ENCODE measurements at places on chromosomes 1 and 21.

- no peak for DNase-seq
Measured at GRCh38 chr1:178143730-178144690, 50.1 kb downstream of the RASAL2 start.

- DNase-seq: no peak
Measured at GRCh38 chr1:109210058-109210457, 3.7 kb upstream of the SARS1 start.

- DNase-seq: no peak
Measured at GRCh38 chr1:36136535-36136934, 11.5 kb upstream of the COL8A2 start.

GRCh38 chr1:202017749-202018467, 7.5 kb downstream of the ELF3 start:
- no peak for DNase-seq

- no peak for DNase-seq
Measured at GRCh38 chr1:221644663-221645258, 97.1 kb downstream of the DUSP10 start.

GRCh38 chr21:31370893-31371544, 27.0 kb upstream of the TIAM1 start:
- no peak for DNase-seq

GRCh38 chr1:185014941-185015340, 30.4 kb upstream of the RNF2 start:
- DNase-seq: no peak

- DNase-seq: no peak
Measured at GRCh38 chr1:227323171-227323966, 5.1 kb upstream of the CDC42BPA start.

- no peak for DNase-seq
Measured at GRCh38 chr1:169479363-169480066, 6.2 kb downstream of the SLC19A2 start.

DNA sequence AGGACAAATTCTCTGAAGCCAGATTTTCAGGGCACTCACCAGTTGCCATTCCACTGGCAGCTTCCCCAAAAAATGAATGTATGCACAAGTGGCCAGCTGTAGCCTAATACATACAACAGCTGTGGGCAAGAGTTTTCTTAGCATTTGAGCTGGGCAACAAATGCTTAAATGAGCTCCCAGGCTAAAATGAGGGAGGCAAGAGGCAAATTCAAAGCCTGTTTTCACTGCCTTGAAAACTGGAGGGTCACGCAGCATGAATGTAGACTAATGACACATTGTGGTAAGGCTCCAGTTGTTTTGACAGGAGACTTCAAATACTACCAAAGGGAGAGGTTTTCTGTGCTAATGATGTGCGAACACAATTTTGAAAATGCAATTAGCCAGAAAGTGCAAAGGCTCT, 88.2 kb downstream of the TIAM1 start:
- no peak for DNase-seq

DNA sequence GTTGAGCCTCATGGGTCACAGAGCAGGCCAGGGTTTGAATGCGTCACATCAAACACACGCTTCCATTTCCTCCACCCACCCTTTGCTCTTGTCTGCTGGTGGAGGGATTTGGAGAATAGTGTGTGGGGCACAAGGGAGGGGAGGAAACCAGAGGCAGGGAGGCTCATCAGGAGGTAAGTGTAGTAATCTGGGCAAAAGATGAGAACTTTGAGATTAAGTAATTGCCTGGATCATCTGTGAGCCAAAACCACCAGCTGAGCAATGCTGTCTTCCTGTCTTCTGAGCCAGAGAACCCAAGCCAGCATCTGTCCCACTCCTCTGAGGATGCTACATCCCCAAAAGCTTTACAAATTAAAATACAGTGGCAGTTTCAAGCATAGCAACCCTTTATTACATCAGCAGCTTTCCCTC, 45.2 kb downstream of the C8B start:
- no peak for DNase-seq

- no peak for DNase-seq
Measured at GRCh38 chr1:24640288-24640687, 2.8 kb upstream of the SRRM1 start.

GRCh38 chr1:27562534-27563340, 41.2 kb downstream of the AHDC1 start:
- no peak for DNase-seq

GRCh38 chr1:25645637-25646400, 29.2 kb downstream of the MAN1C1 start:
- DNase-seq: no peak

GRCh38 chr1:160834945-160835565, 27.6 kb downstream of the CD244 start:
- peak; percentile 5 for DNase-seq

- no peak for DNase-seq
Measured at GRCh38 chr1:75136921-75137641, 2.9 kb downstream of the LHX8 start.

DNA sequence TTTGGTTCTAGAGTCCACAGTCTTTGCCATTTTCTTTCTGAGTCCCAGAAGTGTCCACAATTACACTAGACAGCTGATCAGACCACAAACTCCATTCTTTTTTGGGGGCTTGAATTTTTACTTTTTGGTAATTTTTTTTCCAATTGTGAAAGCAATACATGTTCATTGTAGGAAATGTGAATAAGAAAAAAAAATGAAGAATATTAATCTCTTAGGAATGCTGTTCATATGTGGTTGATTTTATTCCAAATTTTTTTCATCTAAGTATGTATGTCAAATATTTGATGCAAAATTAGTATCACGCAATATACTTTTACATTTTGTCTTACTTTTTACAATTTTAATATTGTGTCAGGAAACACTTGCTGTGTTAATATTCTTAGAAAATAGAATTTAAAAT, 76.4 kb upstream of the ETS2 start:
- no peak for DNase-seq

- DNase-seq: no peak
Measured at GRCh38 chr1:5667513-5668325, 324.5 kb downstream of the NPHP4 start.

- DNase-seq: no peak
Measured at GRCh38 chr1:62299426-62300200, 19.6 kb downstream of the KANK4 start.

DNA sequence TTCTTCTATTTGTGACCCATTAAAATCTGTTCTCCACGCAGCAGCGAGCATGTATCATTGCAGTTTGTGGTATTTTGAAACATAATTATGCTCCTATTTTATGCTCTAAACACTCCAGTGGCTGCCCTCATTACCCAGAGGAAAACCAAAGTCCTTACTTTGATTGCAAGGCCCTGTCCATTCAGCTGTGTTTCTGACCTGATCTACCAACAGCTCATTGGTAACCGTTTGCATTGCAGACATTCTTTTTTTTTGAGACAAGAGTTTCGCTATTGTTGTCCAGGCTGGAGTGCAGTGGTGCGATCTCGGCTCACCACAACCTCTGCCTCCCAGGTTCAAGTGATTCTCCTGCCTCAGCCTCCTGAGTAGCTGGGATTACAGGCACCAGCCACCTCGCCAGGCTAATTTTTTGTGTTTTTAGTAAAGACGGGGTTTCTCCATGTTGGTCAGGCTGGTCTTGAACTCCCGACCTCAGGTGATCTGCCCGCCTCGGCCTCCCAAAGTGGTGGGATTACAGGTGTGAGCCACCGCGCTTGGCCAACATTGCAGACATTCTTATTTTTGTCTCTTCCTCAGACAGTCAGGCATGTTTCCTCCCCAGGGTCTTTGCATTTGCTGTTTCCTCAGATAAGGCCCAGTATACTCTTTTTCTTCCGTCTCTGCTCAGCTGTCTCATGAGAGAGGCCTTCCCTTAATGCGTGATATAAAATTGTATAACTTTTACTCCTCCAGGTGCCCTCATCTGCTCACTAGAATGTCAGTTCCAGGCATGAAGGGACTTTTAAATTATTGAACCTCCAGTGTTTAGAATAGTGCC, 32.5 kb downstream of the THRAP3 start:
- DNase-seq: no peak

DNA sequence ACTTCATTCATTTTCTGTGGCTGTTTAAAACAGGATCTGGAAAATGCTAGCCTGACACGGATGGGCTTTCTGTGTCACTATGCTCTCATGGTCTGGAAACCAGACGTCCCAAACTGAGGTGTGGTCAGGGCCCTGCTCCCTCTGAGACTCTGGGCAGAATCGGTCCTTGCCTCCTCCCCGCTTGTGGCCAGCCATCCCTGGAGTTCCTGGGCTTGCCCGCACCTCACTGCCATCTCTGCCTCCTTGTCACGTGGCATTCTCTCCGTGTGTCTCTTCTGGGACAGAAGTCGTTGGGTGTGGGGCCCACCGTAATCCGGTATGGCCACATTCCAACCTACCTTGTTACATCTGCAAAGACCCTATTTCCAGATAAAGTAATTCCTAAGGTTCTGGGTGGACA, 10.1 kb upstream of the ACTRT2 start:
- no peak for DNase-seq

Measured in GDM1 (cell line).